ENCODE measurements at places on chromosomes 1 and 21.

DNA sequence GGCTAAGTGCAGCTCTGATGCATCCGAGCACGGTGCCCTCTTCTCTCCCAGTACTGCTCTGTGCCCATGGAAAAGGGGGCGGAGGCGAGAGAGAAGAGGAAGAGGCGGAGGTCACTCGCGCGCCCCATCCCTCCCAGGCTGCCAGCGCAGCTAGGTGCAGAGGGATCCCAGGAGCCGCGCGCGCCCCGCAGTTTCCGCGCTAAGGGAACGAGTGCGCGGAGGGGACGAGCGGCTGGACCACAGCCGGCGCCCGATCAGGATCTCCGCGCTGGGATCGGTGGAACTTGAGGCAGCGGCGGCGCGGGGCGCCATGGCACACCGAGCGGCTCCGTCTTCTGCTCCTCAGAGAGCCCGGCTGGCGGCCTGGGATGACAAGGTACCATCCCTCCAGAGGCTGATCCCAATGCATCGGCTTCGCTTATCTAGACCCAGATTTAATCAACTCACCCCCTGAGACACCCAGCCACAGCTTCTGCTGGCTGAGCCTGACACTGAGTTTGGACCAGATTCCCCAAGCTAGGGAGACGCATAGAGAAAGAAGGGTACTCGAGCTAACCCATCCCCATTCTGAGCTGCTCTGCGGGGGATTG is at the start of gene PTGFR:
TSS of gene PTGFR (plus strand) at position 114 of the 590 bp plus-strand sequence. CDS start 1,770 bp downstream, outside the sequence.
- peak; percentile 69 for DNase-seq

DNA sequence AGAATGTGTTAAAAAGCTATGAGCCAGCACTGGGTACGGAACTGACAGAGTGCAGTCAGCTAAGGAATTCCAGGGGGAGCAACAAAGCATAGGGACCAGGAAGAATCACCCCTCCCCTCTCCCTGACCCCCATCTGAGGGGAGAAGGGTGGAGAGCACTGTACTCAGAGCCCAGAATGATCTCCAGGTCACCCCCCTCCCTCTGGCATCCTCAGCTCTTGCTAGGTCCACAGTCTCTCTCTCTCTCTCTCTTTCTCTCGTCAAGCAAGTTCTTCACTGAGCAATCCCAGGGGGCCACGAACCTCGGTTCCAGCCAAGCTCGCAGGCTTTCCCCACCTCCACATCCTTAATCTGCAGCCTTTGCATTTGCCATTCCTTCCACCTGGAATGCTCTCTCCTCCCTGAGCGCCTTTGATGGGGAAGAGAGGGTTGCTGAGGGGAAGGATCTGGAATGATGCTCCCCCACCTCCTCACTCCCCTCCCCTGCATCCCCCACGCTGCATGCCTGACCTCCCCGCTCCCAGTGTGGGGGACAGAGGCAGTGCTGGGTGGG is 6.7 kb upstream of the WASF2 start:
- peak; percentile 85 for DNase-seq

DNA sequence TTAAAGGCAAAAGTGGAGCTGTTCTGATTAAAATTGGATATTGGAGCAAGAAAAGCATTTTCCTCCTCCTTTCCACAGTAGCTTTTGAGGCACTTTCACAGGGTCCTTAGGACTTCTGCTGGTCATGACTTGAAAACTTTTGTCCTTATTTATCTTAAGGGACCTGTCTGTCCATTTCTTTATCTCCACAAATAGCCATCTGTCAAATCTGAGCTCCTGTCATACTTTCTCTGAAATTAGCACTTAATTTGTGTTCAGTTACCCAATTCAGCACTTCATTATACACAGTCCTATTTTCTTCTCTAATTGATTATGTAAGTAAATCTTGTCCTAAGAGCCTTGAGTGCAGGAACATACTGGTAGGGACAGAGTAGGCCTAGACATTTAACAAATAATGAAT is 9.8 kb downstream of the POU2F1 start:
- no peak for DNase-seq

GRCh38 chr1:8873506-8874229 is 4.8 kb downstream of the ENO1 start:
- peak; percentile 66 for DNase-seq

- no peak for DNase-seq
Observed at GRCh38 chr1:28111157-28111556, 22.7 kb upstream of the EYA3 start.

- DNase-seq: no peak
Observed at GRCh38 chr1:31930836-31931592, 7.2 kb downstream of the PTP4A2 start.

DNA sequence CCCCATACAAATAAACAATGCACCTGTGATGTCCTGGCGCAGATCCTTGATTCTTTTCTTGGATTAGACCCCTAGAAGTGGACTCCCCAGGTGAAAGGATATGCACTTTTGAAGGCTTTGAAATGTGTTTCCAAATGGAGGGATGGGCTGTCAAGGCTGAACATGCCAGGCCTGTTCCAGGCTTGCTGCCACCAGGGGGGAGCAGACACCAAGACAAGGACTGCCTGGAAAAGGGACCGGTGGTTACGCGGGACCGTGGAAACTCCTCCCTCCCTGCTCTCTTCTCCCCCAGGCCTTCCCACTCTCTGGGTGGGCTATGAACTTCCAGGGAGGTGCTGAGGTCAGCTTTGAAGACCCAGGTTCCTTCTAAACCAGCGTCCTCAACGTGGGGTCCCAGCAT is 12.7 kb downstream of the C1QB start:
- DNase-seq: peak; percentile 80

GRCh38 chr1:93007941-93008577 is 46.8 kb upstream of the DIPK1A start:
- no peak for DNase-seq

DNA sequence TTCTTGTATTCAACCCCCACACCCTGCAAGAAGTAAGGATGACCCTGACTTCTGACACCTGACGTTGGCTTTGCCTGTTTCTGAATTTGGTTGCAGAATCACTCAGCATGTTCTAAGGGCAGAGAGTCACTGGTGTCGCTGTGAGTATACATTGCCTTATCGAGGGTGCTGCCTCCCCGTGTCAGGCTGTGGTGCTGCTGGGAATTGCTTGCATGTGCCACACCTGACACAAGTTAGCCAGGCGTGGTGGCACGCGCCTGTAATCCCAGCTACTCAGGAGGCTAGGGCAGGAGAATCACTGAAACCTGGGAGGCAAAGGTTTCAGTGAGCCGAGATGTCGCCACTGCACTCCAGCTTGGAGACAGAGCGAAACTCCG is 45.9 kb downstream of the WDR4 start:
- DNase-seq: peak; percentile 52

DNA sequence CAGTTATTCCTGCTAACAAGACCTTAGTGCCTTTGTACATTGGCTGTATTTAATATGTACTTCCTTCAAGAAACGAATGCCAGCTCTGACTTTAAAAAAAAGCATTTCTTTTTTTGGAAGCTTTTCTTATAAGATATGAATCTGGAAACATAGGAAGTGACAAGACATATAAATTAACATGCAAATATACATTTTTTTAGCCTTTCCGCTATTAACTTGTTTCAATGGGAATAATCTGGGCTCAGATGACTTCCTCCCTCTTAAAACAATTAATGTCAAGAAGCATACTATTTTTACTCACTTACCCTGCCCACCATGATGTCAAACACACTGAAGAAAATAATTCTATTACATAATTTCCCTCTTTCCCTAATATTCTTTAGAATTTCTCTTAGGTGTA is 1.4 kb downstream of the DENND1B start:
- no peak for DNase-seq

DNA sequence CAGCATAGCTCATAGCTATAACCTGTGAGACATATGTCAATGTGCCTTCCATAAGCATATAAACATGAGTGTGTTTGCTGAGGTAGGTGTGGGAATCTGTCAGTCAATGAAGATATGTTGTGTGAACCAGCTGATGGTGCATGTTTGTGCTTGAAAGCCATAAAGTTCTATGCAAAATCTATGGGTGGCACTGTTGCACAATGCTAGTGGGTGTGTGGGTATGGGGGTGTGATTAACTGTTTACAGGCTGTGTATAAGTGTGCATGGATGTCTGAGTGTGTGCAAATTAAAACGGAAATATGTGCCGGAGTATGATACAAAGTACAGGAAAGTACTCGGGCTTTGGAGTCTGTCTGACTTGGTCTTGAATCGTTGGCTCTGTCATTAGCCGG is 1.0 kb upstream of the ATP2B4 start:
- no peak for DNase-seq

GRCh38 chr21:16239659-16240265 is 510.0 kb downstream of the USP25 start:
- DNase-seq: no peak

- no peak for DNase-seq
Observed at GRCh38 chr21:46486481-46487126, 27.9 kb downstream of the DIP2A start.

DNA sequence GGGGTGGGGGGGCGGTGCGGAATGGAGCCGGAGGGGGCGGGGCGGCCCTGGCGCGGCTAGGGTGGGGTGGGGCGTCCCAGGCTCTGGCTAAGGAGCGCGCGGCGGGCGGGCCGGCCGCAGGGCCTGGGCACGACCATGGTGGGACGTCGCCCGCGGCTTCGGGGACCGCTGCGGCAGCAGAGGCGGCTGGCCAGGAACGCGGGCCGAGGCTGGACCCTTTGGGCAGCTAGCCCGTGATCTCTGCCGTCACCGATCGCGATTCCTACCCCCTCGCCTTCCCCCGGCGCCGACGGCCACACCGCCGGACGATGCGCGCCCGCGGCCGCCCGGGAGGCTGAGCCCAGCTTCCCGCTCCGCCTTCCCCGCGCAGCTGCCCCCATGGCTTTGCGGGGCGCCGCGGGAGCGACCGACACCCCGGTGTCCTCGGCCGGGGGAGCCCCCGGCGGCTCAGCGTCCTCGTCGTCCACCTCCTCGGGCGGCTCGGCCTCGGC is at the start of gene MAP3K21:
TSS of gene MAP3K21 (plus strand) at position 74 of the 491 bp plus-strand sequence. CDS start at position 379, 305 bp downstream.
- DNase-seq: no peak
